Upper lobe of left lung (tissue), 6 donors: ENCODE measurements at places on chromosomes 7 and 10.

- DNase-seq, result no peak
These were observed 10.2 kb downstream of the WDR11 start for GRCh38 chr10:120861178-120861855.

DNA sequence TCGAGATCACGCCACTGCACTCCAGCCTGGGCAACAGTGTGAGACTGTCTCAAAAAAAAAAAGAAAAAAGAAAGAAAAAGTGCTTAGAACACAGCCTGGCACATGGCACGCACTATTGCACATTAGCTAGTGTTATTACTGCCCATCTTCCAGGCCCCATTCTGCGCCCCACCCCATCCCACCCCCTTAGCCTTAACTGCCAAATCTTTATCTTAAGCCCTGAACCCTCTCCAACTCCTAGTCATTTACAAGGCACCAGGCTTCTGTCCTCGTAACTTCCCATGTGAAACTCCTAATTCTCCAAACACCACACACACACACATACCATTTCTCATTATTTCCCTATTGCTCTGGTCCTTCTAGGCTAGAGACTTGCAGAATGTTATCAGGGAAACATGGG, 4.8 kb downstream of the FRAT2 start:
- no peak for DNase-seq

GRCh38 chr10:2137549-2138174, 400.3 kb upstream of the ADARB2 start:
- peak; percentile 35 for DNase-seq

DNA sequence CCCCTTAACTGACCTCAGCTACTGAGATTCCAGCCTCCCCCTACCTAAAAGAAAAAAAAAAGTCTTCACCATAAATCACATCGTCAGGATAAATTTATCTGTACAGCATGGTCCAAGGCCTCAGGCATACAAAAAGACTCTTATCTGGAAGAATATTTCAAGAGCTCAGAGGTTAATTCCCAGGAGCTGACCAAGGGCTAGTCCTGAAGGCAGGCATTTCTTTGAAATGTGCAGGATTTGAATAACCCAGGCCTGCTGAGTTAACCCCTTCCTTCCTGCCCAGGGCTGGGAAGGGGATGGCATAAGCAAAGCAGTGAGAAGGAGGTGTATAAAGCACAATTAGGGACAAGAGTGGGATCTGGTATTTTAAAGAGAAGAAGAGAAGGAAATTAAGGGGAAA, 111.2 kb downstream of the RNLS start:
- no peak for DNase-seq

DNA sequence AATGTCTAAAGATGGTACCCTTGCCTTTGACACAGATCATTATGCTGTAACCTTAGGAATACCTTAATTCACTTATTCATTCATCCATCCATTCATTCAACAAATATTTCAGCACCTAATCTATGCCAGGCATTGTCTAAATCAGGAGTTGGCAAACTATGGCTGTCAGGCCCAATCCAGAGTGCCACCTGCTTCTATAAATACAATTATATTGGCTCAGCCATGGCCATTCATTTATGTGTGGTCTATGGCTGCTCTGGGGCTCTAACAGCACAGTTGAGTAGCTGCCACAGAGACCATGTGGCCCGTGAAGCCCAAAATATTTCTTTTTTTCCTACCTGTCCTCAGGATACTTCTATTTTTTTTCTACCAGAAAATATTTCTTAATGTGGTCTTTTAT, 6.0 kb upstream of the ITPRIP start:
- no peak for DNase-seq

DNA sequence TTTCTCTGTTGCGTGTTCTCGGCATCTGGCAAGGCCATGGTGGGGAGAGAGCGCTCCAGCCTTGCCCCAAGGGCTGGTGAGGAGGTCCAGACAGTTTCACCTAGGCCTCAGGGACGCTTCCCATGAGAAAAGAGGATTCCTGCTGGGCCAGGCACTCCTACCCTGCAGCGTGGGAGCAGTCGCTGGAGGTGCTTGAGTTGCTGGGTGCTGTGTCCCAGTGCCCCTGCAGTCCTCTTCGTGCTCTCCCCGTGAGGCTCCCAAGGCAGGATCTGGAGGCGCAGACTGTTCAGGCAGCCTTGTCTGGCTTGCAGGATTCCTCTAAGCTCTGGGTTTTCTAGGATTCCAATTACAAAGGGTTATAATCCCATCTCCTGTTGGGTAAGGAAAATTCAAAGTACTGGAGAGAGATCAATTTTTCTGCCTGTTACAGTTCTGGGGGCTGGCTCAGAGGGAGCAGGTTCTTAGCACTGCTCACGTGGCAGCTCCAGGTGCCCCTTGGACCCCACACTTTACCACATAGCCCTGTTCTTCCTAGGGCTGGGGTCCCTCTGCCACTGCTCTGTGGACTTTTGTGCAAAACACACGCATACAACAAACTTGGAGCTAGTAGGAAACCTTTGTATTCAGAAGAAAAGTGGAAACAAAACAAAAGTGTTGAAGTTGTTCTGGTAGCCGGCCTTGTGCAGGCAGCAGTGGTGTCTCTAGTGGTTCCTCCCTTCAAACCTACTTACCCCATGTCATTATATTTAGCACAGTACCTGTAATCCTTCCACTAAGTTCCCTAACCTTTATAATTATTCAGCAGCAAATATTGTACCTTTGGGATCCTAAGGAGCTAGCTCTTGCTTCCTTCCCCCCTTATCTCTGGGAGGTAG, 60.5 kb downstream of the CCNY start:
- no peak for DNase-seq

- no peak for DNase-seq
These were observed 50.5 kb downstream of the CPVL start for GRCh38 chr7:29095631-29096445.

GRCh38 chr7:27117887-27118491, 12.6 kb downstream of the HOXA4 start:
- no peak for DNase-seq

DNA sequence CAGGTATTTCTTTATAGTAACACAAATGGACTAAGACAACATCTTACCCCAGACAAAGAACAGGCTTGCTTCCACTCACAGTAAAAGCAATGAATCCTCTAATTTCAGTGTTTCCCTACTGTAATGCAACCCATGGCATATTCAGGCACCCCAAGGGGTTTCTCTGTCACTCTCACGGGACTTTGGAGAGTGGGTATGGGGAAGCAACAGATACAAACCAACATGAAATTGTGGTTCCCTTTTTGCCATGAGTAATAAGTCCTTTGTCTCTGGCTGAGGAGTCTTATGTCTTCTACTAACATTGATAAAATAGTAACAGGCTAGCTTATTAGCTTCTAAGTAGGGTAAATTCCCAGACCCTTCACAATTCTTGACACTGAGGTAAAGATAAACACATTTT, 51.4 kb upstream of the AOAH start:
- no peak for DNase-seq

DNA sequence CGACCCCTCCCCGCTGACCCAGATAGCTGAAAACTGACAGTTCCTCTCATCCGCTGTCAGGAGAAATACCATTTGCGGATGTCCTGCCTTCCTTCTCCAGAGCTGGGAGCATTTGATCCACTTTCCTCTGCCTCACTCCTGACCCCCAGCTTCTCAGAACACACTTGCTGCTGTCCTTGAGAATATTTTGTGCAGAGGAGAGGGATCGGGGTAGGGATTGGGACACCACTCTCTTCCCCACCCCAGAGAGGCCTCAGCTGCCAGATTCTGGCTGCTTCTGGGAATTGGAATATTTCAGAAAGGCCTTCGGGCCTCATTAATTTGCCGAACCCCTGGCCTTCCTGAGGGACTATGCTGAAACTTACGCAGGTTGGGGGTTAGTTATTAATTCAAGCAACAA, 97.0 kb downstream of the C10orf105 start:
- DNase-seq, result no peak

DNA sequence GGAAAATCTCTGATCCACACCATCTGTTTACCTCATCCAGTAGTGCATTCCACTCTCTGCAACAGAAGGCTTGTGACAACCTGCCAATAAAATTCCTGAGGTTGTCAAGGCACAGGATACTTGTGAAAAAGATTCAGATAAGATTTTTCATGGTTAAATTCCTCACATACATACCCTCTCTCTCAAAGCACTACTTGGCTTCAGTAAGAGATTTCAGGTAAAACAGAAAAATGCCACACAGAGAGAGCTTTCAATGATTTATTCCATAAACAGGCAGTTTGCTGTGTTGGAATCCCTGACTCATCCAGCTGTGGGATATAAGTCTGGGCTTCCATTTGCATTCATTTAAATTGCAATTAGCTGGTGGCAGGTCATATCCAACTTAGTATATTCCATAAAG, 99.7 kb upstream of the CAV2 start:
- DNase-seq, result no peak

DNA sequence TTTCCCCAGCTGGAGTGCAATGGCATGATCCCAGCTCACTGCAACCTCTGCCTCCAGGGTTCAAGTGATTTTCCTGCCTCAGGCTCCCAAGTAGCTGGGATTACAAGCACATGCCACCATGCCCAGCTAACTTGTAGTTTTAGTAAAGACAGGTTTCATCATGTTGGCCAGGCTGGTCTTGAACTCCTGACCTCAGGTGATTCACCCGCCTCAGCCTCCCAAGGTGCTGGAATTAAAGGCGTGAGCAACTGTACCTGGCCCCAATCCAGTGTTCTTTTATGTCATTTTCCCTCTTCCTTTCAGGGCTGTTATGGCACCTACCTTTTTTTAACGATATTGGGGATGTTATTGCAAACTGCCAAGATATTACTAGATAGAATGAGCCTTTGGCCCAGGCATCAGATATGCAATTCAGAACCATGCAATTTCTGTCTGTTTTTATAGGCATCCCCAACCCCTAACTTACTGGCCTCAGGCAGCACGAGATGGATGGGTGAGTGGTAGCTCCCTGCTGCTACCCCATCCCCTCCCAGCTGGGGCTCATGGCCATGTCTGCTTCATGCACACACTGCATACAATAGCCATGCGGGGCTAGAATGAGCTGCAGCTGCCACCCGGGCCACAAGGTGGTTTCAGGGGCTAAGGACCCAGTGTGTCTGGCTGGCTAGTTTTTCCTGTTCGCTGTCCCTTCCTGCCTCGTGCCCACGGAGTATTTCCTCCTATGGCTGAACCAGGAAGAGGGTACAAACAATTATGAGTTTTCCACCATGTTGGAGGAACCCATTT, 1080.1 kb upstream of the SORCS1 start:
- no peak for DNase-seq

- no peak for DNase-seq
These were observed 14.6 kb downstream of the IFIT3 start for GRCh38 chr10:89342206-89342958.

DNA sequence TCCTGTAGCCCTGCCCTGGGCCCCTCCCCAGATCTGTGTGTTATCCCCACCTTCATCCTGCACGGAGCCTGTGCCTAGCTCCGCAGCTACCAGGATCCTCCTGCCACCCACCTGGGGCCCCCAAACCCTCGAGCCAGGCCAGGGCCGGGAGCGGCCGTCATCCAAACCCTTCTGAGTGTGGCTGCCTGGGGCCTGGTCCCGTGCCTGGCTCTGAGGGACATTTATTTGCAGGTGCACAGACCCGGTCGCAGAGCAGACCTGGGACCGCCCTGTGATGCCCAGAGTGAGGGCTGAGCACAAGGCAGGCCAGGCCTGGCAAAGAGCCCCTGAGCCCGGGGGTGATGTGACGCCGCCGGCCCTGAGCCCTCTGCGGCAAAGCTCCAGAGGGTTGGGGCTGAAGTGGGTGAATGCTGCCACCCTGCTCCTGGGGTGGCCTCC, 27.4 kb upstream of the INPP5A start:
- peak; percentile 78 for DNase-seq

- DNase-seq, result no peak
These were observed 22.2 kb upstream of the AFAP1L2 start for GRCh38 chr10:114426476-114426875.

GRCh38 chr7:70392877-70393435, 739.0 kb upstream of the GALNT17 start:
- no peak for DNase-seq

GRCh38 chr7:129144095-129144833, at the start of gene TSPAN33:
Gene TSPAN33, plus strand, starts transcription at chr7:129144707. Its CDS starts 274 bp downstream, at chr7:129144981.
- peak; percentile 96 for DNase-seq
